Retinal pigment epithelial cell (primary cell): ENCODE measurements at places on chromosomes 1 and 21.

- DNase-seq = no peak
Observed at GRCh38 chr1:170461291-170461747, 70.6 kb upstream of the GORAB start.

DNA sequence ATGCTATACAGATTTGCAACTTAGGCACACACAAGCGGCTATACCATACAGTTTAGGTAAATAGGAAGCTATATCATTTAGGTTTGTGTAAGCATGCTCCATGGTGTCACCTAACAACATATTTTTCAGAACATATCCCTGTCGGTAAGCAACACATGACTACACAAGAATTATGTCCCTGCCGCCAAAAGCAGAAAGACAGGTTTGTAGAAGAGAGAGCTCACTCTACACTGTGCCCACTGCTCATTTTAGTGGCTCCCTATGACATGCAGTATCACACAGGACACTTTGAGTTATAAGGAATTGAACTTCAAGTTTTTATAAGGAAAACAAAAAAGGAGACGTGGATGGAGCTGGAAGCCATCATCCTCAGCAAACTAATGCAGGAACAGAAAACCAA lies 132.5 kb upstream of the KAZN start:
- no peak for DNase-seq

DNA sequence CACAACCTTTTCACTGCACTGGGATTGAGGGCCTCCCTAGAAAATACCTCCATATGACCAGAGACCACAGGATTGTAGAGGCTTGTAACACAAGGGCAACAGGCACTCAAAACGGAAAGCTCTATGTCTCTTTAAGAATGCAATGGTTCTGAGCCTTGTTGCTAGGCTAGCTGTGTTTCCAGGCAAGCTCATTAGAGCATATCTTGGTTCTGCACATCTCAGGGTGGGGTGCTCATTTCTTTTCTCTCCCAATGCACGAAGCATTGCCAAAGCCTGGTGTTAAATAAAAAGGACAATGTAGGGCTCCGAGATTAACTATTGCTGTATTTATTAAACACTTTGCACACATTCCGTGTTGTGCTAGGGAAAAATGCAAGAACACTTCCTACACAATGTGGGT lies 315.9 kb downstream of the PRDM2 start:
- DNase-seq = no peak

DNA sequence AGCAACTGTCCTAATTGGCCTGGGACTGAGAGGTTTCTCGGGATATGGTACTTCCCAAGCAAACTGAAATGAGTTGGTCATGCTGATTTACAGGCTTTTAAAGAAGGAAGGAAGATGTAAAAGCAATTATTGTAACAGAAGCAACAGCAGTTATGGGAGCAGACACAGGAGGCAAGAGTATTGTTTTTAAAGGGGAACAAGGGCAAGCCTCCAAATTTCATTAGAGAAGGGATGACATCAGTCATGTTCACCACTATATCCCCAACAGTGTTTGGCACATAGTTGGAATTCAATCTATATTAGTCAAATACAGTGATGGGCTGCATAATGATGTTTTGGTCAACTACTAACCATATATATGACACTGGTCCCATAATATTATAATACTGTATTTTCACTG lies 46.0 kb upstream of the JUN start:
- no peak for DNase-seq

DNA sequence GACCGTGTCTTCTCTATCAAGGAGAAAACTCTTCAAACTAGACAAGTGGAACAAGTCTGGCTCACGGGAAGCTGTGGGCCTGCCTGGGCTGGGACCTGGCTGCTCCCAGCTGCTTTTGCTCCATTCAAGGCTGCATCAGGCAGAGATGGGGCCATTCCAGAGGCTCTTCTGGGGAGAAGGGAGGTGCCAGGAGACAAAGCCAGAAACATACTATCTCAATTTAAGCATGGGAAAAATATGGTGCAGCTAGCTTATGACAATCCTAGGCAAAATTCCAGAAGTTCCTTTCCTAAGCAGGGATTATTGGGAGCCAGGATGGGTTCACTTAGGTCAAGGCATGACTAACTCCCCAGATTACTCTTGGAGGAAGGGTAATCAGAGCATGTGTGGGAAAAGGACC lies 90.8 kb upstream of the SLC2A1 start:
- peak; percentile 96 for DNase-seq

GRCh38 chr21:38349111-38349746 lies 92.4 kb downstream of the KCNJ15 start:
- DNase-seq = no peak

- peak; percentile 75 for DNase-seq
Observed at GRCh38 chr1:82161700-82162141, 361.0 kb downstream of the ADGRL2 start.

DNA sequence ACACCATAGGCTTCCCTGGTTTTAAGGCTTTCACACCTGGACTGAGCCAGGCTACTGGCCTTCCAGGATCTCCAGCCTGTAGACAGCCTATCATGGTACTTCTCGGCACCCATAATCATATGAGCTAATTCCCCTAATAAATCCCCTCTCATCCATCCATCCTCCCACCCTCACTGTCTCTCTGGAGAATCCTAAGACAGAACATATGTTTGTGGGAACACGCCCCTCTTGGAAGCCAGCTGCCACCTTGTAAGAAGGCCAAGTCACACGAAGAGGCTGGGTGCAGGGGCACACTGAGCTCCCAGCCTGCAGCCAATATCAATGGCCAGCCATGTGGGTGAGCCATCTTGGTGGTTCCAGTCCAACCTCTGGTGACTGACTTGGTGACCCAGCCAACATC lies 7.4 kb downstream of the CLCC1 start:
- no peak for DNase-seq

GRCh38 chr21:46639489-46640386 lies 4.3 kb downstream of the PRMT2 start:
- no peak for DNase-seq

GRCh38 chr1:205787287-205787916 lies 12.1 kb upstream of the RAB29 start:
- no peak for DNase-seq

DNA sequence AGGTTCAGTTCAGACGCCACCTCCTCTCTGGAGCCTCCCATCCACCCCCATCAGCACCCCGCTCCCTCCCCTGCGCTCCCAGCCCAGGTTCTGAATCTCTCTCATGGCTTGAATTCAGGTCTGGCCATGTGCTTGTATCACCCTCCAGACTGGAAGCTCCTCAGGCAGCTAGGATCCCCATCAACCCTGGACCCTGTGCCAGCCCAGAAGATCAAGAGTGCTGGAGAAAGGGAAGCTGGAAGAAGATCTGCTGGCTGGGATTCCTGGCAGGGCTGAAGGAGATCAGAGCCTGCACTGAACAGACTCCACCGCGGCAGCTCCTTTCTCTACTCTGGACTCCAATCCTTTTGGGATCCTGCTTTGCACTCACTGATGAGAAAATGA lies 11.7 kb upstream of the TINAGL1 start:
- DNase-seq = no peak

DNA sequence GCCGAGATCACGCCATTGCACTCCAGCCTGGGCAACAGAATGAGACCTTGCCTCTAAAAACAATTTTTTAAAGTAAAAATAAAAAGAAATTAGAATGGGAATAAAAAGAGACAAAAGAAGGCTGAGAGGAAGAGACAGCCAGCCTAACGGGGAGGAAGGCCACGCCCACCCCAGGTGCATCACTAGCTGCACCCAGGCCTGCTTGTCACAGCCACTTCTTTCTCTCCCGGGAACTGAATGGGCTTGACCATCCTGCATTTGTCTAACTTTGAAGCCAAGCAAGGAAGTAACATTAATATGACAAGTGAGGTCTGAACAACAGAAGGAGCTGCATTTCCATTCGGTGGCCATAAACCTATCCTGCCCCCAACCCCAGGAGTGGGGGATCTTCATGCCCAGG lies 20.8 kb upstream of the EFNA1 start:
- DNase-seq = no peak

DNA sequence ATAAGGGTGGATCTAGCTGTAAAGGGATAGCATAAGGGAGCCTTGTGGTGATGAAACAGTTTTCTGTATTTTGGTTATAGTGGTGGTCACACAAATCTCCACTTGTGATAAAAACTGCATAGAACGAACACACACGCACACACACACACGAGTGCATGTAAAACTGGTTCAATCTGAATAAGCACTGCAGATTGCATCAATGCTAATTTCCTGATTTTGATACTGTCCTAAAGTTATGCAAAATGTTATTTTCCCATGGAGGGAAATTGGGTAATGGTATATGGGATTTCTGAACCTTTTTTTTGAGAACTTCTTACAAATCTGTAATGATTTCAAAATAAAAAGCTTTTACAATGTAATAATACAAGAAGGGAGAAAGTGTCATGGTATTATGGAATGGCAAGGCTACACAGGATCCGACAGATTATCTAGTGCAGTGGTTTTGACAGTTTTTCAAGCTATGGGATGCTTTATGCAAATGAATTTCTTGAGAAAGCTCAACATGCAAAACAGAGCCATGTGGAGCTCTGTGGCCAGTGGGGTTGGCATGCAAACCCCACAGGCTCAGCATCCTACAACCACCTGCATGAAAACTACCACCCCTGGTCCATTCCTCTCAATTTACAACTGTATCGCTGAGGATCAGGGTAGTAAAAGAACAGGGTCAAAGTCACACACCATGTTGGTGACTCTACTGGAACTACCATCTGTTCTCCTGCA lies 18.8 kb downstream of the SLC41A1 start:
- no peak for DNase-seq

GRCh38 chr1:199931666-199932377 lies 95.7 kb upstream of the NR5A2 start:
- DNase-seq = no peak

GRCh38 chr21:44820851-44821250 lies 3.0 kb upstream of the SUMO3 start:
- no peak for DNase-seq

GRCh38 chr1:169517558-169518186 lies 31.9 kb upstream of the SLC19A2 start:
- DNase-seq = no peak

- no peak for DNase-seq
Observed at GRCh38 chr1:22250724-22251123, 107.8 kb upstream of the WNT4 start.

DNA sequence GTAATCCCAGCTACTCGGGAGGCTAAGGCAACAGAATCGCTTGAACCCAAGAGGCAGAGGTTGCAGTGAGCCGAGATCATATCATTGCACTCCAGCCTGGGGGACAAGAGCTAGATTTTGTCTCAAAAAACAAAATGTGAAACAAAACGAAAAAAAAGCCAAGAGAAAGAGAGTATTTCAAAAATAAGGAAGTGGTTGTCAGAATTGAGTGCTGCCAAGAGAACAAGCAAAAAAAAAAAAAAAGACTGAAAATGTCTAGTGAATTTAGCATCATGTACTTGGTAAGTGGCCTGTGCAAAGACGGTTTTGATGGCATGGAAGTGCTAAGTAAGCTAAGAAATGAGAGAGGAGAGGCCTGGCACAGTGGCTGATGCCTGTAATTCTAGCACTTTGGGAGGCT lies 14.3 kb downstream of the KPNA6 start:
- DNase-seq = no peak

DNA sequence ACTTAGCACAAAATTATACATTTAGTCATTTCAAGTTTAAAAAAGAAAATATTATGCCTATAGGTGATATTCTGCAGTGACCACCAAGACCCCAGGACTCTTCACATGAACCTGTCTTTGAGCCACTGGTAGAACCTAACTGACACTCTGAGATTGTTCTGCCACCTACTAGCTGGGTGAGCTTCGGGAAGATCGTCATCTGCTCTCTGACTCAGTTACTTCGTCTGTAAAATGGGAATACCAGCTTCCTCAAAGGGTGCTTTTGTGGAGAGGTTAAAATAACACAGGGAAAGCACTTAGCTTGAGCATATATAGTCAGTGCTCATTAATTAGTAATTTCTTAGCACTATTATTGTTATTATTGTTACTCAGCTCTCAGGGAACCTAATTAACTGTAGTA lies 228.5 kb upstream of the JUN start:
- DNase-seq = no peak

- DNase-seq = no peak
Observed at GRCh38 chr1:67120855-67121619, 13.7 kb downstream of the C1orf141 start.

DNA sequence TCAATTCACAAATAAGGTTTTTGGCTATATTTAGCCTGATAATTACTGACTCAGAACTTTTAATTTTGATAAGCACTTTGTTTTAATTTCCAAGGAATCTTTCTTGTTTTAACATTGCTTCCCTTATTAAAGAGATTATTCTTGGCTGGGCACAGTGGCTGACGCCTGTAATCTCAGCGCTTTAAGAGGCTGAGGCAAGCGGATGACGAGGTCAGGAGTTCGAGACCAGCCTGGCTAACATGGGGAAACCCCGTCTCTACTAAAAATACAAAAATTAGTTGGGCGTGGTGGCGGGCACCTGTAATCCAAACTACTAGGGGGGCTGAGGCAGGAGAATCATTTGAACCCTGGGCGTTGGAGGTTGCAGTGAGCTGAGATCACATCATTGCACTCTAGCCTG lies 13.8 kb downstream of the ALG14 start:
- no peak for DNase-seq

DNA sequence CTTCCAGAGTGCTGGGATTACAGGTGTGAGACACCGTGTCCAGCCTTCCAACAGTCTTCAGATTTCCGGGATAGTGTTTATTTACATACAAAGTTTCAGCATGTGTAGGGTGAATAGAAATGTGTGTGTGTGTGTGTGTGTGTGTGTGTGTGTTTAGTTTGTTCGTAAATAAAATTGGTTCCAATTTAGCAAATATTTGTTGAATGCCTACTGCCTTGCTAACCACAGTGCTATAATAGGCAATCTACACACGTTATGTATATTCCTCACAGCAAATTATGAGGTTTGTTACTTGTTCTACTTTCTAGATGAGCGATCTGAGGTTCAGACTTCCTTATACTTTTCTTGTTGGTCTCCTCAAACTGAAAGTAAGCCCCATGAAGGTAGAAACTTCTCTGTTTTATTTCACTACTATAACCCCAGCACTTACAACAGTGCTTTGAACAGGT lies 32.8 kb upstream of the EPS15 start:
- DNase-seq = no peak

DNA sequence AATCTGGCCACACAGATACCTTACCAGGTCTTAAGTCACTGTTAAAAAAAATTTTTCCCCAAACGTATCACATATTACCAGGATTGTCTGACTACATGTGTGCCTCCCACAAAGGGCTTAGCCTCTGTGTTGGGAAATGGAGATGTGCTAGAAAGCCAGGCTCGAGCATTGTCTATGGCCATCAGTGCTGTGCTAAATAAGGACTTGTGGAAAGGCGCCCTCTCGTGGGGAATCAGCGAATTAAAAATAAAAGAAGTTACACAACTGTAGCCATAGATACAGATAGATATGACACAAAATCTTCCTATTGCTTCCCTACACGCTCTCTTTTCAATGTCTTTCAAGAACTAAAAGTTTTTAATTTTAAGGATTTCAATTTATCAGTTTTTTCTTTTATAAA lies 47.5 kb upstream of the CRNN start:
- no peak for DNase-seq

DNA sequence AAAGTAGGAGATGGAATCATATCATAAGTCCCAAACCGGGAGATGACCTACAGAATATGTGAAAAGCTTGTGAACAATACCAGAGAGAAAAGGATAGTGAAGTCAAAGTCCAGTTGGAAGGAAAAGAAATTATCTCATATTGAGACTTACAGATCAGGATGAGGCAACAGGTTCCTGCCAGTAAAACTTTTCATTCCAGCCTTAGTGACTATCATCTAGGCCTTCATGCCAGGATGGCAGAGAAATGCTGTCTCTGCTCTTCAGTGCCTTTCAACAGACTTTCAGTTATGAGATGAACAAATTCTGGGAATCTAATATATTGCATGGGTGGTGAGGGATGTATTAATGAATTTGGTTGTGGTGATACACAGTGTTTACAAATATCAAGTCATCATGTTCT lies 52.3 kb downstream of the NTMT2 start:
- DNase-seq = no peak

GRCh38 chr1:223413216-223413615 lies 20.0 kb downstream of the CCDC185 start:
- DNase-seq = no peak
